ENCODE measurements at places on chromosomes 12 and 14.

DNA sequence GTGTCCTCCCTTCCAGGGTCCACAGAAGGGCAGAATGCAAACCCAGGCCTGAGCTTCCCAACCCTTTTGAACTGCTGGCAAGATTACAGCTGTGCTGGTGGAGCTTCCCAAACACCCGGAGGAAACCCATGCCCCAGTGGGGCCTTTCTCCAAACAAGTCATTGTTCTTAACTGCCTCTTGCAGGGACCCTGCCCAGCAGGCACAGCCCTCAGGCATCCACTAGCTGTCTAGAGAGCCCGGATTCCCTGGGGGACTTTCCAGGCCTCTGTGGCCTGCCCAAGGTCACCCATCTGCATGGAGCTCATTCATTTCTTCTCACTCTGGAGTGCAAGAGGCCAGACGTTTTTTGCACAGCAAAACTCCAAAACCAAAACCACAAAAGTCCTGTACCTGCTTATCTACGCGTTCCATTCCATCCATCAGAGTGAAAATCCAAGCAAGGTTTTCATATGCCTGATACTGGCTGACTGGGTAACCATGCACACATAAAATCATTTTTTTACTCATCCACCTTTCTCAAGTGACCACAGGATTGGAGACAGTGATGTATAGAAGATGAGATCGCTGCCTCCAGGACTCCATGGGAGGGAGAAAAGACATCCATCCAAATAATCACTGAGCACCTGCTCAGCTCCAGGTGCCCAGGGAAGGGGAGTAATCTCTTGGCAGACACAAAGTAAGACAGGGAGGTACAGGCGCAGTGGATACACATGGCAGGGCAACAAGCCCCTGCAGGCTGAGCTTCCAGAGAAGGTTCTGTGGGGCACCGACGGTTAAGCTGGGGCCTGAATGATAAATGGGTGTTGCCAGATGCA is 17.2 kb upstream of the BDKRB2 start:
- DNase-seq = no peak

- DNase-seq = peak; percentile 58
Measured at GRCh38 chr12:54352022-54352531, 12.2 kb downstream of the GPR84 start.

- no peak for DNase-seq
Measured at GRCh38 chr12:10557329-10557728, 51.6 kb downstream of the EIF2S3B start.

GRCh38 chr12:54136844-54137580 is 51.8 kb downstream of the SMUG1 start:
- DNase-seq = no peak

GRCh38 chr14:94888121-94888520 is 118.2 kb upstream of the GSC start:
- DNase-seq = peak; percentile 2

DNA sequence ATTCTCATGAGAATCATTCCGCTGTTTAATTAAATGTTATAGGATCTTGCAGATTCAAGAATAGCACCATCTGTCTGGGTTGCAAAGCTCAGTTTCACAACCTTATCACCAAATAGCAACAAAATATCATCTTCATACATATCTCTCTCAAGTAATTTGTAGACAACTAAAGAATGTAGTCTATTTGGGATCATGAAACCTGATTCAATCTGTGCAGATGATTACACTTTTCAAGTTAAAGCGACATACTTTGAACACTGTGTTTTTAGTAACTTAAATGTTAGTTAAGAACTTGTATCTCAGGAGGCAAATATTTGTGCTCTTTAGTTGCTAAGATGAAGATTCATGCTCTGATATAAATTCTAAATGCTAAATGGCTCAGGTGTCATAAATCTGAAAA is 14.8 kb downstream of the MED13L start:
- DNase-seq = no peak

DNA sequence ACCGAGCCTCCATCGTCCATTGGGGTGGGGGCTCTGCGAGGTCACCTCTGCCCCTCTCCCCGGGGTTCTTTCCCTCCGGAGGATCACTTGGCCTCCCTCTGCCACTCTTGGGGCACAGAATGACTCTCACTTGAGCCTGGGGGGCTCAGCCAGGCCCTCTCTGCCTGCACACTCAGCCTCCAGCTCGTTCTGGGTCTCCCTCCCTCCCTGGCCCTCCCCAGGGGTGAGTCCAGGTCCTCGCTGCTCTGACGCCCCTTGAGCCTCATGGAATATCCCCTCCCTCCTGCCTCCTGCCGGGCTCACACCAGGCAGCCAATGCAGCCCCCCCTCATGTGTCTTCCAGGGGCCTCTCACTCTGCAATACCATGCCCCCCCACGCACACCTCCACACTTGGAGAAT is 17.7 kb upstream of the SFSWAP start:
- no peak for DNase-seq

DNA sequence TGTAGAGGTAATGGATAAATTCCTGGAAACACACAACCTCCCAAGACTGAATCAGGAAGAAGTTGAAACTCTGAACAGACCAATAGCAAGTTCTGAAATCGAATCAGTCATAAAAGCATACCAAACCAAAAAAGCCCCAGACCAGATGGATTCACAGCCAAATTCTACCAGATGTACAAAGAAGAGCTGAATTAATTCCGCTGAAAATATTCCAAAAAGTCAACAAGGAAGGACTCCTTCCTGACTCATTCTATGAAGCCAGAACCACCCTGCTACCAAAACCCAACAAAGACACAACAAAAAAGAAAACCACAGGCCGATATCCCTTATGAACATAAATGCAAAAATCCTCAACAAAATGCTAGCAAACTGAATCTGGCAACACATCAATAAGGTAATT is 81.5 kb downstream of the SLC38A4 start:
- no peak for DNase-seq

DNA sequence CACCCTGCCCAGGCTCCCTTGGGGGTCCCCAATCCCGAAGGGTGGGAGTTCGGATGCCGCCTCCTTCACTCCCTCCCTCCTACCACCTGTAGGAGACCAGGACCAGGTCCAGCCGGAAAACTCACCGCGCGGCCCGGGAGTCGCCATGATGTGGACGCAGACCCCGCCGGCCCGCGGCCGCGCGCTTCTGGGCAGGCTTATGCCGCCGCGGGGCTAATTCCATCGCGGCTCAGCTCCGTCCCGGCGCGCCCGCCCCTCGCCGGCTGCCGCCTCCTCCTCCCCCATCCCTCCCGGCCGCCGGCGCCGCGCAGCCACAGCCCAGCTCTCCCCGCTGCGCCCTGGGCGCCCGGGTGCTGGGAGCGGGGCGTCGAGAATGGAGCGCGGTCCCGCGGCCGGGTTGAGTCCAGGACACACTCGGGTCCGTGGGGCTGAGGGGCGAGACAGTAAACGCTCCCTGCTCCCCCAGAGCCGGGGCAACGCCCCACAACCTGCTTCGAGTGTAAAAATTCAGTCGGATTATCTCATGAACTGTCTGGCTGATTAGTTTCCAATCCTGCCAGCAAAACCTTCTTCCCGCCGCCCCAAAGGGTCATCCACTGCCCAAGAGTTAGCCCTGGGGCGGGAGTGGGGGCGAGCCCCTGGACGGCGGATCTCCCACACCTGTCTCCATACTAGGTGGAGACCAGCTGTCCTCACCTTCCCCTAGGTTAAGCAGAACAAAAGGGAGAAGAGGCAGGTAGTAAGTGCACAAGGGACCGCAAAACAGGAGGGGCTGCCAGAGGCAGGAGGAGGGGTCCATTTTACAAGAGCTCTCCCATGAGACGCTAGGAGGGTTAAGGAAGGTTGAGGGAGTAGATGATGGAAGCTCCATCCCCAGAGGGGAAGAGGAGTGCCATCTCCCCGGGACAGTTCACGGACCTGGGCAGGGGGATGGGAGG is at the start of gene ANO2:
Gene ANO2, minus strand, starts transcription at position 189 of the 938 bp plus-strand sequence. Its CDS starts 42 bp downstream, at position 147.
- DNase-seq = no peak

GRCh38 chr12:109759595-109759994 is 46.0 kb downstream of the FAM222A start:
- no peak for DNase-seq

DNA sequence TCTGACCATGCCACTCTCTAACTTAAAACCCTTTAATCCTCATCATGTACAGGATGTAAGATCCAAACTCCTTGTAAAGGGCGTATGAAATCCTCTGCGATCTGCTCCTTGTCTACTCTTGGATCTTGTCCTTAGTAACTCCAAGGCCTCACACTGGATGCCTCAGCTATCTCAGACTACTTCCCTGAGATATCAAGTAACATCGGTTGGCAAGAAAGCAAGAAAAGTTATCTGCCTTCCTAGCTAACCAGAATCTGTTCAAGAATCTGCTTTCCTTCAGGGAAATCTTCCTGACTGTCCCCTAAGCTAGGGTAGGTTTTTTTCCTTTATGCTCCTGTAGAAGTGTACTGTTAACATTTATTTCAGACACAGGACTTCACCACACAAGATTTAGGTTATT is 82.6 kb downstream of the TAOK3 start:
- DNase-seq = no peak

DNA sequence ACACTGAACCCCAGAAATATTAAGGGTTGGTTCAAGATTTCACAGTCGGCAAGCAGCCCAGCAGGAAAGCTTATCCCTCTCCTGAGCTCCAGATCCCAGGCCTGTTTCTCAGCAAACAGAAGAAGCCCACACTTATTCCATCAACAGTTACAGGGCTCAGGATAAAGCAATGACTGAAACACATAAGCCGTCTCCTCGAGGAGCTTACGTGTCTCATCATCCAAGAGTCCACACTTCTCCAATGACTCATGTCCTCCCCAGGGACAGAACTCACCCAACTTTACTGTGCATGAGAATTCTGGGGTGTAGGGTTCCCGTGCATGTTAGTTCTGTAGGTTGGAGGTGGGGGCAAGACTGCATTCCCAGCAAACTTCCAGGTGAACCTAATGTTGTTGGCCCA is 31.2 kb downstream of the GSC start:
- no peak for DNase-seq

- DNase-seq = no peak
Measured at GRCh38 chr12:10197879-10198278, 14.8 kb upstream of the GABARAPL1 start.

Data from NCI-H187 treated with DMSO at 0.1 percent for 48 hours (cell line).